Thyroid gland (tissue), 4 donors: ENCODE measurements at places on chromosomes 13 and 19.
A peak's percentile ranks its signal among the peaks of the same experiment; 100 is the strongest.

GRCh38 chr13:42001580-42001979 lies 40.7 kb upstream of the VWA8 start:
- peak; percentile 8 for DNase-seq

GRCh38 chr19:50873056-50873455 lies at the start of gene KLK2:
TSS of gene KLK2 (plus strand) at chr19:50873439. CDS start at chr19:50873474, 35 bp downstream.
- peak; percentile 84 for DNase-seq

GRCh38 chr19:53965091-53965490 lies 2.4 kb downstream of the CACNG8 start:
- no peak for DNase-seq

DNA sequence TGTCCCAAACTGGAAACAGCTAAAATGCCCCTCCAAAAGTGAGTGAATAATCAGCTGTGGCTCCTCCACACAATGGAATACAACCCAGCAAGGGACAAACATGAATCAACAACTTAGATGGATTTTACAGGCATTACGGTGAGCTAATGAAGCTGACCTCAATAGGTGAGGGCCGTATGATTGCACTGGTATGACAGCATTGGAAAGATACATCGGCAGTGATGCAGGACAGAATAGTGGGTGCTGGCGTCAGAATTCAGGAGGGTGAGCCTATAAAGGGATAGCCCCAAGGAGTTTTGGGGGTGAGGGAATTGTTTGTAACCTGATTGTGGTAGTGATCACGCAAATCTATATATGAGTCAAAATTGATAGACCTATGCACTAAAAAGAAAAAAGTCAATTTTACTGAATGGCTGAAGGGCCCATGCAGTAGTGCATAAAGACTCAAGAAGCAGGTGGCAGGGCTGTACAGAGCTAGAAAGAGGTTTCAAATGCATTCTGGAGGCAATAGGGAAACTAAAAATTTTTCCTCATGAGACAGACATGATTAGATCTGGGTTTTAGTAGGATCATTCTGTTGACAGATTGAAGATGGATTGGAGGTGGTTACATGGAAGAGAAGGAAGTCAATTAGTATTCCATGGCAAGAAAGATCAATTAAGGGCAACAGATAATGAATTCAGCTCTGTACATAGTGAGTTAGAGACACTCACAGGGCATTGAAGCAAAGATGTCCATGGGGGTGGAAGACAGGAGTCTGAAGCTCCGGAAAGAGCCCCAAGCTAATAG lies 90.8 kb downstream of the IRS2 start:
- no peak for DNase-seq

GRCh38 chr13:31182987-31183386 lies 16.8 kb upstream of the B3GLCT start:
- no peak for DNase-seq

DNA sequence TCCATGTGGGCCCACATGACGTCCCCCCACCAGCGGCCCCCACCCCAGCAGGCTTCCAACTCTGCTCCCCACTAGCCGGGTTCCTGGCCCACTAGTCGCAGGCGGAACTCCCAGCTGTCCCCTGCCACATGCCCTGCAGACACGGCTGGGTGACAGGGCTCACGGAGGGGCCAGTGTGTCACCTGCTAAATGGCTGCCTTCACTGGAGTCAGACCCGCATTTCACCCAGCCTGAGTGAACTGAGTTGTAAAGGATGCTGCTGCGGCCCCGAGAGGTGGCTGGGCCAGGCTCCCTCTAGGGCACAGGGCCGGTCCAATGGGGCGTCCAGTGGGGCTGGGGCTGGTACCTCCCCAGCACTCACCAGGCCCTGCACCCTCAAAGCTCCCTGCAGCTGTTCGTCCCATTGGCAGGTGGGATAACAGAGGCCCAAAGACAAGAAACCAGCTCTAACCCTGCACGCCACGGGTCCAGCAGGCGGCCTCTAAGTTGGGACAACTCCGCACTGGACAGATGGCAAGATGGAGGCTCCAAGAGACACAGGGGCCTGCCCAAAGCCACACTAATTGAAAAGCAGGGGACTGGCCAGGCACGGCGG lies 3.2 kb downstream of the LMNB2 start:
- DNase-seq: no peak
